ENCODE measurements at places on chromosomes 16 and 17.

DNA sequence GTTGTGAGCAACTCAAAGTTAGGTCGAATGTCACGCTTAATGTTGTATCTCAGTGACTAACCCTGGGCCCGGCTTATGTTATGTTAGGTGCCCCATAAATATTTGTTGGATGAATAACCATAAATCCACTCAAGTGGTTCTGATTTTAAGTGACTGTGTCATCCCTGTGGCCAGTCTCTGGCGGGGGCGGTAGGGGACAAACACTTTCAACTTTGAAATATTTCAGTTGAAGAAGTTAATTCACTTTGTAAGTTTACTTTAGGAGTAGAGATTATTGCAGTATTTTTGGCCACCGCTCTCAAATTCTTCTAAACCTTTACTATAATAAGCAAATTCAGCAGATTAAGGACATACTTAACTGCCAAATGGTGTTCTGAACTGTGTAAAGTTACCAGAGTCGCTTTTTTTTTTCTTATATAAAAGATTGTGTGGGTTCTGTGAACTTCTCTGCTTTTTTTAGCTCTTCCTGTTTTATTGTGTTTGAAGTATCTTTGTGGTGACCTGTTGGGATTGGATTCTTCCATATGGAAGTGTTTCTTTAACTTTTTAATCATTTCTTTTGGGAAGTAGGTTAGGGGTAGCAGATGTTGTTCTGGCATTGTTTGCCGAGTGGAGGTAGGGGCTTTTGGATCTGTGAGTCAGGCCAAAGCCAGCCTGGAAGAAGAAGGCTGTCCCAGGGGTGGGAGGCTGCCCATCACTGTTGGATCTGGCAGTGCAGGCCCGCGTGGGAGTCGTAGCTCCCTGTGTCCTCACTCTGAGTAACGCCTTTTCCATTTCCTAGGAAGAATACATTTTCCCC, 61.4 kb upstream of the TBX2 start:
- DNase-seq = no peak

- DNase-seq = no peak
Measured at GRCh38 chr17:27461192-27461859, 5.1 kb downstream of the KSR1 start.

DNA sequence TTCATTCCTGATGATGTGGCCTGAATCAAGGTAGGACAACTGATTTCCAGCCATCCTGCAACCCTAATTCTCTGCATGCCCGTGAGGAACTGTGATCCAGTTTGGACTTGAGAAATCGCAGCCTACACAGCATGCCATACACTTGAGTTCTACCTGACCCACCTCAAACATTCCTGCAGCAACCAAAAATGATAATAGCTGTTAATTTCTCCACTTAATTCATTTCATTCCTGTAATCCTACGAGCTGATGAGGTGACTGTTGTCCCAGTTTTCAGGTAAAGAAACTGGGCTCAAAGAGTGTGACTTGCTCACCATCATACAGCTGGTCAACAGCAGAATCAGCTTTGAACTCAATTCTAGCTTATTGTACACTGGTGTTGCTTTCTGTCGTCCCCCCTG, 2.2 kb upstream of the GAS7 start:
- no peak for DNase-seq

- no peak for DNase-seq
Measured at GRCh38 chr16:72189865-72190371, 18.0 kb upstream of the PMFBP1 start.

- no peak for DNase-seq
Measured at GRCh38 chr17:5330981-5331380, 48.9 kb downstream of the RABEP1 start.

DNA sequence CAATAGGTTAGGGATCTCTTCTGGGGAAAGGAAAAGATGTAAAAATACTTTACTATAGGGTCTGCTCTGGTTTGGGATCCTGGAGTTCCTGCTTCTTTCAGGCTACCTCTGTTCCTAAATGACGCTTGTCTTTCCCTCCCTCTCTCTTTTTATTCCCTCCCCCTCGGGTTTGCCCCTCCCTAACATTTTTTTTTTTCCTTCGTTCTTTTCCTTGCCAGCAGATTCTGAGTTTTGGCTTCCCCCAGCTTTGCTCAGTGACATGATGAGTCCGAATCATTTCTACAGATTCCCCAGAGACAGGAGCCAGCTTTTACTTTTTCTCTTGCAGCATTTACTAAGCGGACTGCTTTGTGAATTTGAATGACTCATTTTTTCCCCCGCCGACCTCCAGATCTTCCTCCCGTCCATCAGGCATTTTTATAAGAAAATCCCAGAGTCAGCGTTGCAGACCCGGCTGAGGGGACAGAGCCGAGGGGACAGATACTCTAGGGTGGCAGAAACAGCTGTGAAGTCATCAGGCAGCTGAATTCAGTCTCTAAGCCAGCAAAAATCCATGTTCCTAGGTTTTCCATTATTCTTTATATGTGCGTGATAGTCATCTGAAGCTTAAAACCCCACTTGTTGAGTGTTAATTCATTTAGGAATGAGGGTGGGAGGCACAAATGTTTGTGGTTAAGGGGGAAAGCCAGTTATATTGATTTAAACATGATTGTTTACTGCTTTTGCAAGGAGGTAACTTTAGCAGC, at the start of gene TMEM100:
Gene TMEM100 (minus strand): TSS at position 123 of the 746 bp plus-strand sequence. CDS start 1,794 bp downstream, outside the sequence.
- DNase-seq = no peak

DNA sequence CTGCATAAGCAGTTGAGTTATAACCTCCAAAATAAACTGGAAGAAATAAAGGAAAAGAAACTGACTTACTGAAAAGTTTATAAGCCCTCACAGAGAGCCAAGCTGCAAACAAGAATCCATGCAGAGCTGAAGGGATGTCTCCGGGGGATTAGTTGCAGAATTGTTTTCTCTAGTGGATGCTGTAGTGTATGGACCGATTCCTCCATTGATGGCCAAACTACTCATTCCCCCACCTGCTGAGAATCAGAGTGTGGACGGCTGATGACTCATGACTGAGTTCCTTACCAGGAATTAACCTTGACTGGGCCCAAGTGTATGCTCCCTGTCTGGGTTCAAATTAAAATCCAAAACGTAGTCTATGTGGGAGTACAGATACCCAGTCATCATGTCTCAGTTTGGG, 93.9 kb upstream of the CDH8 start:
- DNase-seq = no peak

GRCh38 chr16:85089525-85089924, 22.7 kb downstream of the CIBAR2 start:
- DNase-seq = no peak

DNA sequence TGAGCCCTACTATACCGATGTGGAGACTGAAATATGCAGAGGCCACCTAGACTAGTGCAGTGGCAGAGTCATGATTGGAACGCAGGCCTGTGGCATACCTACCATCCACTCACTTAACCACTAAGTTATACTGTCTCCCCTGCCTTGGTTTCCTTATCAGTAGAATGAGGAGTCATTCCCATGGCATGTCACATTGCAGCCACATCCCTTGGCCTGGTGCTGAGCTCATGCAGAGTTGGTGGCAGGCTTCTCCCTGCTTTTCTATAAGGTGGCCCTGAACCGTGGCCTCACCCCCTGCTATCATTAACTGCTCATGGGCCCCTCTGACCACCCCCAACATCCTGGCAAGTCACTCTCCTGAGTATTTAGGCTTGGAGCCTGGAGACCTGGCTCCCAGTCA, 212.5 kb downstream of the KATNIP start:
- DNase-seq = no peak

DNA sequence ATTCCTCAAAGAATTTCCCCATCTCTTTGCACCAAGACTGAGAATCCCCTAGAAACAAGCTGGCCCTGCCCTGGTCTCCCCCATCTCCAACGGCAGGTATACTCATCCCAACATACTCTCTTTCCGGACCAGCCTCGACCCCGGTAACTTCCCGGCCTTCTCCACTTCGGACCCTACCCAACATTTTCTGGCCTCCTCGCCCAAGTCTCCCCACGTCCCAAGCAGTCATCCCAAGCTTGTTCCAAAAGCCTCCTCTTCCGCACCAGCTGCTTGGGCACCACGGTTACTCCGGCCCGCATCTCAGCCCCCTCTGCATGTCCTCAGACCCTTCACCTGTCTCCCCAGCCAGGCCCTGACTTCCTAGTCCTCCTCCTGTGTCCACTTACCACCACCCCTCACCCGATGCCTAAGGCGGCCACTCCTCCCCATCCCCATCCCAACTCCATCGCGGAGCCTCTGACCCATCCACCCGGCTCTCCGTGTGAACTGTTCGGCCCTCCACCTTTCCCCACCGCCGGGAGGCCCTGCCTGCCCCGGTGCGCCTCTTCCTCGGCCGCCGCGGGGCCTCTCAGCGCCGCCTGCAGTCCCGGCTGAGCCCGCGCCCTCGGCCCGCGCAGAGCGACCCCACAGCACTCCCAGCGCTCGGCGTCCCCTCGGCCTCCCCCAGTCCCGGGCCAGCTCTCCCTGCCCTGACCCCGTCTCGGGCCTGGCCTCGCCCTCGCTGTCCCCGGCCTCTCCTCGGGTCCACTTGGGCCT, 994 bp downstream of the PITPNA start:
- DNase-seq = peak; percentile 48

DNA sequence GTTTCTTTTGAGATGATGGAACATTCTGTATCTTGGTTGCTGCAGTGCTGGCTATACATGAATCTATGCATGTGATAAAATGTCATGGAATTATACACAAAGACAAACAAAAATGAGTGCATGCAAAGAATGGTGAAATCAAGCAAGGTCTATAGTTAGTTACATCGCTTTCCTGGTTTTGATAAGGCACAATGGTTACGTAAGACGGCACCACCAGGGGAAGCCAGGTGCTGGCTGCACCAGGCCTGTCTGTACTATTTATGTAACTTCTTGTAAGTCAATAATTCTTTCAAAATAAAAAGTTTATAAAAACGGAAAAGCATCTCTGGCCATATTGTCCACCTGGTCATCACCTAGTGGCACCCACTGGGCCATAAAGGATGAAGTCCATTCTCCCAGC, 46.5 kb downstream of the ARHGAP27 start:
- DNase-seq = no peak

GRCh38 chr16:2480948-2481347, 6.0 kb downstream of the TBC1D24 start:
- peak; percentile 57 for DNase-seq

DNA sequence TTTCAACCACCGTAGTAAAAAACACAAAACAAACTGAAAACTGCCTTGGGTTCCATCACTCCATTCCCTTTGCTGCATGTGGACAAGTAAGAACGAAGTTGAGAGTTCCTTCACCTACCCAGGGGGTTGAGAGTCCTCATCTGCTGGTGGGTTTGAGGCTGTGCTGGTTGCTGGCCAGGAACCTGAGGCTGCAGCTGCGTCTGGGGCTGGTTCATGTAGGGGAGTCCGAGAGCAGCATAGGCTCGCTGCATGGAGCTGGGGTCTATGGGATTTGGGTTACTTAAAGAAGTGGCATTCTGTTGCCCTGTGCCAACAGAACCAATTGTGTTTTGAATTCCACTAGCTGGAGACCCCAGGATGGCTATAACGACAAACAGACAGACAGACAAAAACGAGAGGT, 65.2 kb upstream of the TRAP1 start:
- DNase-seq = no peak

DNA sequence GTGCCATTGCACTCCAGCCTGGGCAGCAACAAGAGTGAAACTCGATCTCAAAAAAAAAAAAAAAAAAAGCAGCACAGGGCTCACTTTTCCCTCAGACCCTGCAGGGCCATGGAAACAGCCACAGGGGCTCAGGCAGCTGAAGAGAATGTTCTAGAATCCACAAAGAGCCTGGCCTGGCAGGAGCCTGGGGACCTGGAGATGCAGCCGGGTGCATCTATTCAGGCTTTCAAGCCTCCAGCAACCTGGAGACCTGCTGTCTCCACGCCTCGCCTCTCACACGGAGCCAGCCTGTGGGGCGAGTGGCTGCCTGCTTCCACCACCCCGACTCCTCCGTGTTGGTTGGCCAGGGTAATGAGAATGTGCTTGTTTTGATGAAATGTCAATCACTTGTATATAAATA, 44.0 kb upstream of the MEAK7 start:
- no peak for DNase-seq

GRCh38 chr17:57948169-57948554, 7.0 kb downstream of the CUEDC1 start:
- DNase-seq = no peak

- no peak for DNase-seq
Measured at GRCh38 chr16:79734721-79735120, 134.2 kb upstream of the MAF start.

DNA sequence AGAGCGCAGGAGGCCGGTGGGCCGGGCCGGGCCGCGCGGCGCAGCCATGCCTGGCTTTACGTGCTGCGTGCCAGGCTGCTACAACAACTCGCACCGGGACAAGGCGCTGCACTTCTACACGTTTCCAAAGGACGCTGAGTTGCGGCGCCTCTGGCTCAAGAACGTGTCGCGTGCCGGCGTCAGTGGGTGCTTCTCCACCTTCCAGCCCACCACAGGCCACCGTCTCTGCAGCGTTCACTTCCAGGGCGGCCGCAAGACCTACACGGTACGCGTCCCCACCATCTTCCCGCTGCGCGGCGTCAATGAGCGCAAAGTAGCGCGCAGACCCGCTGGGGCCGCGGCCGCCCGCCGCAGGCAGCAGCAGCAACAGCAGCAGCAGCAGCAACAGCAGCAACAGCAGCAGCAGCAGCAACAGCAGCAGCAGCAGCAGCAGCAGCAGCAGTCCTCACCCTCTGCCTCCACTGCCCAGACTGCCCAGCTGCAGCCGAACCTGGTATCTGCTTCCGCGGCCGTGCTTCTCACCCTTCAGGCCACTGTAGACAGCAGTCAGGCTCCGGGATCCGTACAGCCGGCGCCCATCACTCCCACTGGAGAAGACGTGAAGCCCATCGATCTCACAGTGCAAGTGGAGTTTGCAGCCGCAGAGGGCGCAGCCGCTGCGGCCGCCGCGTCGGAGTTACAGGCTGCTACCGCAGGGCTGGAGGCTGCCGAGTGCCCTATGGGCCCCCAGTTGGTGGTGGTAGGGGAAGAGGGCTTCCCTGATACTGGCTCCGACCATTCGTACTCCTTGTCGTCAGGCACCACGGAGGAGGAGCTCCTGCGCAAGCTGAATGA, 606 bp downstream of the THAP11 start:
- DNase-seq = peak; percentile 74

DNA sequence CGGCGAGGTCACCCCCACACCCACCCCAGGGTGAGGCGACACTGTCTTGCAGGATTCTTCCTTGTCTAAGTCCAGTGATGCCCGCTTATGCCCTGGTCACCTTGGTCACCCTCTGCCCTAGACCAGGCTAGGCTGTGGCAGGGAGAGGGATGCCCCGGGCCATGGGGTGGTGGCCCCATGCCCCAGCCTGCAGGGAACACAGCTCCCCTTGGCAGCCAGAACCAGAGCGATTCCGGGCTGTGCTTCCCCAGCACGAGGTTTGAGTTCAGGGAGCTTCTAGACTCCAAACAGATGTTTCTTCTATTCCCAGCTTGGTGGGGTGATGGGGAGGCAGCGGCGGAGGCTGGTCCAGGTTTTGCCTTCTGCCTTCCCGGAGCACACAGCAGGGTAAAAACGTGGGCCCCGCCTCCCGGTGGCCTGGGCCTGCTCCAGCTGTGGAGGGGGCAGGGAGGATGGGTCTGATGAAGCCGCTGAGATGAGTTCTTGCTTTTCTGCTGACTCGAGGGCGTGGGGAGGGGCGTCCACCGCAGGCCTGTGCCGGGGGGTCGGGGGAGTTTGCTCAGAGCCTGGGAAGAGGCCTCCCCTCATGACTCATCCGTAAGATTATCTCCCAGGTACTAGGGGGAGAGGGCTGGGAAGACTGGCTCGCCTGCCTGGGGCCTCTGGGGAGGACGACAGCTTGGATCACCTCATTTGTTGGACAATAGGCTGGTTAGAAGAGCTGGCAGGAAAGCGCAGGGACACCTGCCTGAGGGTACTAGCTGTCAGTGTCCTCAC, 15.4 kb downstream of the SMTNL2 start:
- DNase-seq = peak; percentile 85

Data from Right ventricle myocardium inferior (tissue), 1 donor.